ENCODE measurements at places on chromosomes 2 and 18.

GRCh38 chr2:223760838-223761502 is 76.4 kb downstream of the AP1S3 start:
- peaks cover 1% of the 10 kb centered on the region for H3K36me3 ChIP-seq
- H3K27me3 ChIP-seq: no peaks in the 10 kb centered on the region
- H3K4me3 ChIP-seq: no peak overlapping the region
- DNase-seq: peak; percentile 66
- peaks cover 31% of the 10 kb centered on the region for H3K4me1 ChIP-seq

DNA sequence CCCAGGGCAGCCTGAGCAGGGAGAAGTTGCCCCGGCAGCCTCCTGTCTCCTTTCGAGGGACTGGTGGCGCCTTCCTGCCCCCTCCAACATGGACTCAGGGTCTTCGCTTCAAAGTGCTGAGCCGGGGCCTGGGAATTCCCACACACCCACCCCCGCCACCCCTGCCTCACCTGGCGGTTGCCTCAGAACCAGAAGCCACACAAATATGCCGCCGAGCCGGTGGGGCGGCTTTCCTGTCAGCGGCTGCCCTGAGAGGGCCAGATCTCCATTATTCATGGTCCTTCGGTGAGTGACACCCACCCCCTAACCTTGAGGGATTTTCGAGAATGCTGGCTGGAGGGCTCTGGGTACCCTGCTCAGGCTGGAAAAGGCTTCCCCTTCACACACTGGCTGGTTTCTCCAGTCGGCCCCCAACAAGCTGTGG is 71.7 kb downstream of the SMAD7 start:
- H3K27ac ChIP-seq: no peak overlapping the region
- peaks cover 11% of the 10 kb centered on the region for H3K4me1 ChIP-seq
- peaks cover 52% of the 10 kb centered on the region for H3K27me3 ChIP-seq

GRCh38 chr18:38047820-38048219 is 482.2 kb upstream of the CELF4 start:
- H3K4me3 ChIP-seq: no peak overlapping the region
- no peak for DNase-seq
- H3K36me3 ChIP-seq: no peaks in the 10 kb centered on the region
- no peak overlapping the region for H3K27ac ChIP-seq

- no peak for DNase-seq
- H3K4me1 ChIP-seq: peaks cover 36% of the 10 kb centered on the region
- H3K27ac ChIP-seq: peak overlapping the region; percentile 100
- H3K4me3 ChIP-seq: peak overlapping the region; percentile 93
- peaks cover 28% of the 10 kb centered on the region for H3K36me3 ChIP-seq
These were observed 749 bp upstream of the PTMA start for GRCh38 chr2:231707625-231707926.

- H3K4me1 ChIP-seq: peaks cover 68% of the 10 kb centered on the region
- H3K4me3 ChIP-seq: peak overlapping the region; percentile 11
- H3K27ac ChIP-seq: peak overlapping the region; percentile 93
These were observed 5.8 kb downstream of the TSHZ1 start for GRCh38 chr18:75216212-75216910.

DNA sequence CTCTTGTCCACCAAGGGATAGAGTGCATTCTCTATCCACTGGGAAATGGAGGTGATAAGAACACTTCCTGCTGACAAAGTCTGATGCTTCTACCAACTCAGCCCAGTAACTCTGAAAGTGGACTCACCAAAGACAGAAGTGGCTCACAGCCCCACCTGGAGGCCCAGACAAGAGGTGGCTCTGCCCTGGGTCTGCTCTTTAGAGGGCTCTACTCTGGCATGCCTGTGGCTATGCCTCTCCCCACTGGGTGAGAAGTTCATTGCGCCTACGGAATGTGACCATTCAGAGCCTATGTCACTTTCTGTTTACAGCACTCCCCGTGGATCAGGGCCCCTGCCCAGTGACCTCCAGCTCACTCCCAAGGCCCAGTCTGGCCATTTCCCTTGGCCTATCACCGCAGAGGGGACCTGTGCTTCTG is 13.5 kb upstream of the XDH start:
- no peak for DNase-seq
- peaks cover 24% of the 10 kb centered on the region for H3K27me3 ChIP-seq
- no peaks in the 10 kb centered on the region for H3K36me3 ChIP-seq
- H3K4me1 ChIP-seq: peaks cover 13% of the 10 kb centered on the region
- H3K4me3 ChIP-seq: no peak overlapping the region

DNA sequence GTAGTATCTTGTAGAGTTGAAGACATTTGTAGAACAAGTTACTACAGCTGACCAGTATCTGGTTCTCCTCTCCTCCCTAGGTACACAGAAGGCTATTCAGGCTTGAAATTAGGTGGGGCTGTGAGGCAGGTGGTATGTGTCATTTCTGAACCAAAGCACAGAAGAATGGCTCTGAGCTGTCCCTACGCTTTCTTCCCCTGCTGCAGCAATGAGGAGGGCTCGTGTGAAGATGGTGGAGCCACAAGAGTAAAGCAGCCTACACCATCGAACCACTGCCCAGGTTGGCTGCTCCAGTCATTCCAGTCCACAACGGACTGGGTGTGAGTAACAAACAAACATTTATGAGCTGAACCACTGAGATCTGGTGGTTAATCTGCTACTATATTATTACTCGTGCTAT is 148.9 kb downstream of the DTNB start:
- DNase-seq: no peak
- no peaks in the 10 kb centered on the region for H3K27me3 ChIP-seq
- no peak overlapping the region for H3K27ac ChIP-seq
- H3K4me1 ChIP-seq: peaks cover 8% of the 10 kb centered on the region
- peaks cover 4% of the 10 kb centered on the region for H3K36me3 ChIP-seq

GRCh38 chr2:10768063-10768507 is 44.5 kb downstream of the PDIA6 start:
- no peaks in the 10 kb centered on the region for H3K4me1 ChIP-seq
- DNase-seq: no peak
- H3K27ac ChIP-seq: no peak overlapping the region
- no peak overlapping the region for H3K4me3 ChIP-seq
- peaks cover 15% of the 10 kb centered on the region for H3K27me3 ChIP-seq
